ENCODE measurements at places on chromosomes 6 and 20. TPM values are rescaled to one million over a fixed set of nuclear protein-coding genes. Genes with fewer than 3 reads are reported as not detected.

GRCh38 chr20:829551-829950 lies 4.0 kb upstream of the FAM110A start:
- DNase-seq, result no peak

GRCh38 chr6:336159-337114 lies 44.1 kb downstream of the DUSP22 start:
- no peak for DNase-seq

The SMOC2 gene
- 213 TPM for total RNA-seq

The MRS2 gene
- total RNA-seq, result 35.1 TPM

DNA sequence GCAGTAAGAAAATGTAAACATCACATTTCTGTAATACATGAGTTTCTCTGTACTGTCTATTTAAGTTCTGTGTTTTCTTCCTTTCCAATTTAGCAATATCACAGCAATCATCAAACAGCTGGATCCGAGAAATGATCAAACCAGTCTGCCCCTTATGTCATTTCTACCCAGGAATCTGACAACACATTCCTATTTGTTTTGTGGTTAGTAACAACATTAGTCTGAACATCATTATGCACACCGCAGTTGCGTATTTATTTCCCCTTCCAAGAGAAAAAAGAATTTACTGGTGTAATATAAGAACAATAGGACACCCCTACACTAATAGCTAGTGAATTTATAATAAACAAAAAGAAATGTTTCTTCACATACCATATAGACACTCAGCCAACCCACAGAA lies 179.5 kb downstream of the BTBD9 start:
- no peak for DNase-seq

GRCh38 chr6:132569170-132569569 lies 952 bp upstream of the TAAR6 start:
- no peak for DNase-seq

DNA sequence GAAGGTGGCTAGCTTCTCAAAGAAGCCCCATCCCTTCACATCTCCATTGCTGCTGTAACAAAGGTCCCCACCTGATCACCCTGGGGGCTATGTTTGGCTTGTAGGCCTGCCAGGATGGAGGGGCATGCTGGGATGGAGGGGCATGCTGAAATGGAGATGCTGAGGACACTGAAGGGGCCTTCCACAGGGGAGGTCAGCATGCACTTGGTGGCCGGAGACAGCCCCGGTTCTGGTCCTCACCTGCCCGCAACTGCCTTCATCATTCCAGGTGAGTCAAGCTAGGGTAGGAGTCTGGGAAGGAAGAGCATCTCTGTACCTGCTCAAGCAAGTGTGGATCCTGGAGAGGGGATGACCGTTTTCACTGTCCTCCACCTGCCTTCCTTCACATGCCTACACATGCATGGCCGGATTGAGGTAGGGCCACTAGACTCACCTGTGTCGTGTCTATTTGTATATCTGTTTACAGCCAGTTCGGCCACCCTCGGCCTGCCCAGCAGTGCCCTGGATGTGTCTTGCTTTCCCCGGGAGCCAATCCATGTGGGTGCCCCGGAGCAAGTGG lies 6.0 kb downstream of the L3MBTL1 start:
- no peak for DNase-seq

GRCh38 chr6:166778776-166779175 lies 151.7 kb upstream of the RPS6KA2 start:
- no peak for DNase-seq

The GGT7 gene
- total RNA-seq, result 40.6 TPM

GRCh38 chr6:33085627-33086026 lies 9.8 kb downstream of the HLA-DPB1 start:
- DNase-seq, result no peak
